NCI-H1694 (cell line): ENCODE measurements at places on chromosomes 4 and X.

- no peak for DNase-seq
These were observed 300.4 kb upstream of the RPS6KA3 start for GRCh38 chrX:20567108-20567507.

DNA sequence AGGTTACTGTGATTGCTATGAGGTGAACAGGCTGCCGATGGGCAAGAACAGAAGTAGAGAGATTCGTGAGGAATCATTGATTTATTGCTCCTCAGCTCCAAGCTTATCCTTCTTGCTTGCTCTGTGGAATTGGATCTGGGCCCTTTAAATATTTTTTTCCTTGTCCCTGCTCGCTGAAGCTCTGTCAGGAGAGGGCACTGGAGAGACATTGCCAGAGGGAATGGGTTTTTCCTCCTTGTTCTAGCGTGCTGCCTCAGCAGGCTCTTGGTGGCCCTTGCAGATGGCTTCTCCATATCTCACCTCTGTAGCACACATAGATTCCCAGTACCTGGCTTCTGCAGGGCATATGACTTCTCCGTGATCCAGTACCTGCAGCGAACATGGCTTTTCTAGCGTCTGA, 67.4 kb downstream of the CNGA2 start:
- DNase-seq, result no peak

- no peak for DNase-seq
These were observed 561.5 kb downstream of the BCOR start for GRCh38 chrX:39536211-39536610.

- DNase-seq, result no peak
These were observed 457.9 kb downstream of the GPAT3 start for GRCh38 chr4:83993774-83994173.

GRCh38 chr4:153075836-153076518, 128.3 kb upstream of the TRIM2 start:
- no peak for DNase-seq

GRCh38 chrX:56397636-56398035, 165.5 kb downstream of the KLF8 start:
- no peak for DNase-seq

DNA sequence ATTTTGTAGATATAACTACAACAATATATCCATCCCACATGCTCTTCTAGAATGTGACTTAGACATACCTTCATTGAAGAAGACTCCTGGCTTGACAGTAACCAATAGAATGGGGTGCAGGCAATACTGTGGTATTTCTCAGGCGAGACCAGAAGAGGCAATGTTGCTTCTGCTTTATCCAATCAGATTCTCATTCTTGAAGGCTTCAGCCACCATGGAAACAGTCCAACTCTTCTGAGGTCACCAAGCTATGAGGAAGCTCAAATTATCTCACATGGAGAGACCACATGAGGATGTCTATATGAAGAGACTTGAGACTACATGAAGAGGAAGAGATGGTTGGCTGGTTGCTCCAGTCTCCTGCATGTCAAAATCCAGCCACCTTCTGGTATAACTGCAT, 469.9 kb downstream of the PCDH10 start:
- no peak for DNase-seq

DNA sequence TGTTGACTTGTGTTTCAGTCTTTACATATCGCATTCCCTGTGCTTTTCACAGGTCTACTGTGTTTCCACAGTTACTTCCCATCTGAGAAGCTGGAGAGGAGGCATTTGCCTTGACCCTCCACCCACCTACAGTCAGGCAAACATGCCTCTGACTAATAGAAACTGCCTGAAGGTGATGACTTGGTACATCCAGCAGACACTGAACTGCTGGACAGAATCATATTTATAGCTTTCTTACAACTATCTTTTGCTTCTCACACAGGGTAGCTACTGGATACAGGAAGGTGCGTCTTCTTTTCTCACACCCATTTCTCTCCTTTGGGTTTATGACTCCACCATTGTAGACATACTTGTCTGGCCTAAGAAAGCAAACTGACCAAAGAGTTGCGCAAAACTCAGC, 58.0 kb downstream of the VGLL1 start:
- no peak for DNase-seq

DNA sequence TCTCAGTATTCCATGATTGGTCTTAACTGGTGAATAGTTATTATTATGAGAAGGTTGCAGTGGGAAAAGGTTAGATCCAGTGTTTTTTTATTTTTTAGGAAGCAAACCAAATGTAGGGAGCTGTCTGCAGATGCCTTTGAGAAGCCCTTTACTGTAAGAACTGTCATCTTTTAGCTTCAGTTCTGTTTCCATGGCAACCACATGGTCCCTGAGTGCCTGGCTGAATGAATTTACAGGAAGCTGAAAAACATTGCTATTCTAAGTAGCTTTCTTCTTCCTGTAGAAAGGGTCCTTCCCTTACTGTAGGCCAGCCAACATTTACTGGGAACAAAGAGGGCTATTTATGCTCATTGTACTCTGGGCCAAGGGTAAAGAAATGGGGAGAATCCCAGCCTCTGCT, 103.3 kb downstream of the DCLK2 start:
- no peak for DNase-seq

DNA sequence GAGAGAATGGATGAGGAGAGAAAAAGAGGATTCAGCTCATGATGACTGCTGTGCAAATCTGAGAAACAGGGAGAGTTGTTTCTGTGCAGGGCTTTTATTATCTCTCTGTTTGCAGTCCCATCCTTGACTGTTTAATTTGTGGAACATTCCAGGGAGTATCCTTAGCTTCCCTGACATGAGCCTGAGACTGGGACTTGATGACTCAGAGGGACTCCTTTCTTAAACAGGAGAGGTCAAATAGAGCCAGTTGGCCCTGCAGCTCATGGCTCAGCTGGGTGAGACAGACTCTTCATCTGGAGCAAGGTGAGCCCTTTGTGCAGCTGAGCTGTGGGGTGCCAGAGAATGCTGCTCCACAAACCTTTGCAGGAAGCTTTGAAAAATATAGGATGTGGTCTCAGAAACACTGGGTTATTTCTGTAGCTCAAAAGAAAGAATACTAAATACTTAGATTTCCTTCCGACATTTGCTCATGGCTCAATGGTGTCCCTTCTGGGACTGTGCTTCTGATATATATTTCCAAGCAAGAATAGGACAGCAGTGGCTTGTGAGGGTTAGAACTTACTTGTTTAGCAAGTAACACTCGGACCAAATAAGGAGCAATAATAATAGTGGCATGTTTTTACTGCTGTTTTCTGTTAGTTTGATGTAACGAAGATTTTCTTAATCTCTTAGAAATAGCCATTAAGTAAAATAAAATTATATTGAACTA, 14.5 kb downstream of the ARHGAP24 start:
- DNase-seq, result no peak

DNA sequence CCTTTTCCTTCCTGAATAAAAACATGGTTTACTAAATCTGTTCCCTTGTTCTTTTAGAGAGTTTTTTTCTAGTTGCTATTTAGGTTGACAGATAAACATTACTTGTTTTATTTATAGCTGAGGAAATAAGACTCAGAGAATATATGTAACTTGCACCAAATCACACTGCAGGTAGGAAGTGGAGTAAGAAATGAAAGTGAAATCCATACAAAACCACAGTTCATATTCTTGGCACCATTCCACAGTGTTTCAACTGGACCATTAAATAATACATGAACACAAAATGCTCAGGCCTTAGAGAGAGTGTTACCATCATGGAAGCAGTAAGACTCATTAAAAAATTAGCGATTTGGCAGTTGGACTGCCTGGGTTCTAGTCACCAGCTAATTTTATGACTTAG, 326.9 kb upstream of the SLIT2 start:
- no peak for DNase-seq

- DNase-seq, result no peak
These were observed 28.0 kb upstream of the ZNF280C start for GRCh38 chrX:130296743-130297142.

DNA sequence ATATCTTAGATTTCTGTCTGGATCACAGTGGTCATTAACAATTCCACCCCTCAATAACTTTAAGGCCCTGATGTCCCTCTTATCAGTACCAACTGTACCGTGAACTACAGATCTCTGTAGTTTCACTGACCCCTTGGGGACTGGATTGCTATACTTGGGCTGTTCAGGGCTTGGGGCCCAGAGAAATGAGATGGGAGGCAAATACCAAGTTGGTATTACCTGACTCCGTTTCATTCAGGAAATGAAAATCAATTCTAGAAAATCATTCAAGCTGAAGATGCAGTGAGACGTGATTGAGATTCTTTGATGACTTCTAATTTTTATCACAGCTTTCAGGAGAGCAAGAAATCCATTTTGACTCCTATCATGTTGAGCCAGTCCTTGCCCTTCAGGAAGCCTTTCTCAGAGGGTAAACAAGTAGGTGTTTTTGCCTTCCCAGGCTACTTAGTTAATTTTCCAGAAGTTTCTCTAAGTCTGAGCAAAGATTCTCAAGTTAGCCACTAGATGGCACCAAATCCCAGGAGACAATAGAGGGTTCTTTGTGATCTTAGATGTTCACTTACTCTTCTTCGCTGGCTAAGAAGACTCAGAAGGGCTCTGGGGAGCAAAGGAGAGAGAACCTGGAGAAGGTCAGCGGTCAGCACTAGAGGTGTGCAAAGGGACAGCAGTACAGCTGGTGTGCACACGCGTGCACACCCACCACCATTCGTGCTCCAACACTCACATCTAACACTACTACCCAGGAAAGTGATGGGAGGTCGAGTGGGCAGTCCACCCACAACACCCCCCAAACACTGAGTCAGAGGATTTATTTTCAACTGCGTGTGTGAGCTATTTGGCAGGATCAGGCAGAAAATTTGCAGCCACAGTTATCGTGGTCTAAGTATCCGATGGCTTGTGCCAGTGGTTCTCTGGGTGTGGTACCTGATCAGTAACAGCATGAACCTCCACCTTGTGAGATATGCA, 7.4 kb downstream of the HNRNPH2 start:
- peak; percentile 46 for DNase-seq

- DNase-seq, result no peak
These were observed 40.9 kb downstream of the SEPTIN11 start for GRCh38 chr4:76990288-76991080.

GRCh38 chrX:107773206-107773605, 2.4 kb downstream of the TSC22D3 start:
- DNase-seq, result no peak

GRCh38 chr4:101346351-101347266, 717 bp downstream of the PPP3CA start:
- DNase-seq, result peak; percentile 19

DNA sequence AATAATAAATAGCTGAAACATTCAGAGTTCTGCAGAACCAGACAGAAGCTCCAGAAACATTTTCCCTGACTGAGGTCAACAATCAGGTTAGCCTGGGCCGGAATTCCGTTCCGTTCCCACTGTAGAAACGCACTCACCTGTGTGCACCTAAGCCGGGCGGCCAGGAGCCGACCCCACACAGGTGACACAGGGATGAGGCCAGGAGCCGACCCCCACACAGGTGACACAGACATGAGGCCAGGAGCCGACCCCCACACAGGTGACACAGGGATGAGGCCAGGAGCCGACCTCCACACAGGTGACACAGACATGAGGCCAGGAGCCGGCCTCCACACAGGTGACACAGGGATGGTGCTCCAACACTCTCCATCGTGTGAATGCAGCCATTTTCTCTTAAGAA, 21.9 kb downstream of the FAT1 start:
- no peak for DNase-seq

DNA sequence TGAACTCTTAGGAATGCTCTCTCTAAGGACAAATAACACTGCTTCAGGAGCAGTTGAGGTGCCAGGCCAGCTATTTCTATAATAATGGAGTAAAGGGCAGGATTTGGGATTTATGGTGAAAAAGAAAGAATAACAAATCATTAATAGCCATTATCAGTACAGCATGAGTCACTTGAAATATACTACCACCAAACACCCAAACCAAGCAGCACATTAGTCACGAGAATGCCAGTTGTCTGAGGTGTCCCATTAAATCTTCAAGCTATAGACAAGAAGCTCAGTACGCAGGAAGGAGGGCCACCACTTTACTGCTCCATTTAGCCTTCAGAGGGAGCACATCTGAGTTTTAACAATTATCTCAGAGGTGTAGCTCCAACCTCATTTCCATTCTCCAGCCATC, 106.8 kb upstream of the MAGEA10 start:
- DNase-seq, result no peak

GRCh38 chrX:48787505-48788443, 1.4 kb downstream of the GATA1 start:
- DNase-seq, result no peak

GRCh38 chrX:123713434-123713833, 19.4 kb downstream of the THOC2 start:
- DNase-seq, result no peak

GRCh38 chr4:4758681-4759080, 100.8 kb upstream of the MSX1 start:
- no peak for DNase-seq

DNA sequence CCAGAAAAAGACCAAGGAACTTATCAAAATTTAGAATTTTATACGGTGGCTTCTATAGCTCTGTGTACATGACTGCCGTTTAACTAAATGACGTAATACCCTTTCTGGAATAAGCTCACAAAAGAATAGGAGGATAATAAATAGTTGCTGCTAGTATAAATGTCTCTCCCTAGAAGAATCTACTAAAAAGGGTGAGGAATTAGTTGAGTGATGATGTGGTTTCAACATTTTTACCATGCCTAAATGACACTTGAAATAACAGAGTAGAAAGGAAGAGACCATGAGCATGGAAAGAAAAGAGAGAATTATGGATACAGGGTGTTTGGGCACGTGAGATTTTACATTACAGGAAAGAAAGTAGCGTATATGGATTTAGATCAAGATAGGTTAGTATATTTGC, 231.1 kb downstream of the ARAP2 start:
- no peak for DNase-seq

DNA sequence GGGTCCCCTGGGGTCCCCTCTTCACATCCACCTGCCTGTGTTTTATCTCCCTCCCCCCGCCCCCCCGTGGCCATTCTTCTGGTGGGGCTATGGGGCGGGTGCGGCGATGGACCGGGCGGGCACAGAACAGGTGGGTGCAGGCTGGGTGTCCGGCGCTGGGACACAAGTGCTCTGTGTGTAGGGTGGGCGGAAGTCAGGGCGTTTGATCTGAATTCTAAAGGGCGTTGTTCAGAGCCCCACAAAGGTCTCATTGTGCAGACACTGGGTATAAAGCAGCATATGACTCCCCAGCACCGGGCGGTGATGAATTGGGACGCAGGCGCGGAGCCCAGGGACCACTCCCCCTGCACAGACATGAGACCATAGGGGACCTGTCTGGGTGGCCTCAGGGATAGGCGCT, at the start of gene GJB1:
GJB1 (plus strand) TSS at position 296 of the 400 bp plus-strand sequence. CDS start 484 bp downstream, outside the sequence.
- no peak for DNase-seq

DNA sequence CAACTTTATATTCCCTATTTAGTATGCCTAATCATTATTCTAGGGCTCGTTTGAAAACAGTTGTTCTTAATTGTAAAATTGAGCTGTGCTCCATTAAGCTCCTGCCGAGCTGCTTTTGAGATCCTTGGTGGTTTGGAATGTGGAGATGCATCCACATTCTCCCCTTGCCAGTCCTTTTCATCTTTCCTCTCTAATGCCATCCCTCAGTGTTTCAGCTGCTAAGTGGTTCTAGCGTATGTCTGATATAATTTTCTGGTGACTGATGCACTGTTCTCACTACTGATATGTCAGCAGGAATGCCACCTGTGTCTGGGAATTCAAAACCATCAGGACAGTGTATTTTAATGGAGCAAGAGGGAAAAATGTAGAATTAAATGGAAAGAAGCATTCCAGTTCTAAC, 1085.0 kb downstream of the CCSER1 start:
- DNase-seq, result no peak
